Stimulated activated CD8-positive, alpha-beta memory T cell treated with anti-CD3 and anti-CD28 coated beads, Interleukin-2, amount 100 ng/mL, for 1 hour (primary cell): ENCODE measurements at places on chromosomes 2 and 18.

- no peak for DNase-seq
These were observed 2.1 kb downstream of the NABP1 start for GRCh38 chr2:191679818-191680600.

GRCh38 chr2:29763371-29763770, 158.0 kb downstream of the ALK start:
- no peak for DNase-seq

DNA sequence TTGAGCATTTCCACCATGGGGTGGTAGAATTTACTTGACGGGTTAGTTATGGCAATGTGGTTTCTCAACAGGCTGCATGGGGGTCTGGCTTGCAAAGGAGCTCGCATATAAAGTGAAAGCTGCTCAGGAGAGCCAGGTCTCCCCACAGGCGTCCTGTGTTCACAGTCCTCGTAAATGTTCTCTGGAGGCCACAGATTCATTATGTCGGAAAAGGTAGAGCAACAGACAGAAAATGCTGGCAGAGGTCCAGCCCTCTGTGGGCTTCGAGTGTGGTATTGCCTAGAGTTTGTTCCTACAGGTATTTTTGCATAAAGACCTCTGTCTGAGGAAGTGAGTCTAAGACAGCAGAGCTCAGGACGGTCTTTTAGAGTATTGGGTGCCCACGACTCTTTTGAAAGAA, 96.4 kb downstream of the CDCA7 start:
- peak; percentile 5 for DNase-seq

GRCh38 chr2:201182650-201183364, at the start of gene CASP10:
Gene CASP10, plus strand, starts transcription at chr2:201183141. Its CDS starts 2,637 bp downstream, at chr2:201185778.
- no peak for DNase-seq

- DNase-seq = no peak
These were observed at the start of gene MYO7B for GRCh38 chr2:127535422-127535901. Gene MYO7B, plus strand, starts transcription at chr2:127535683. Its CDS starts 24,040 bp downstream, at chr2:127559723.

DNA sequence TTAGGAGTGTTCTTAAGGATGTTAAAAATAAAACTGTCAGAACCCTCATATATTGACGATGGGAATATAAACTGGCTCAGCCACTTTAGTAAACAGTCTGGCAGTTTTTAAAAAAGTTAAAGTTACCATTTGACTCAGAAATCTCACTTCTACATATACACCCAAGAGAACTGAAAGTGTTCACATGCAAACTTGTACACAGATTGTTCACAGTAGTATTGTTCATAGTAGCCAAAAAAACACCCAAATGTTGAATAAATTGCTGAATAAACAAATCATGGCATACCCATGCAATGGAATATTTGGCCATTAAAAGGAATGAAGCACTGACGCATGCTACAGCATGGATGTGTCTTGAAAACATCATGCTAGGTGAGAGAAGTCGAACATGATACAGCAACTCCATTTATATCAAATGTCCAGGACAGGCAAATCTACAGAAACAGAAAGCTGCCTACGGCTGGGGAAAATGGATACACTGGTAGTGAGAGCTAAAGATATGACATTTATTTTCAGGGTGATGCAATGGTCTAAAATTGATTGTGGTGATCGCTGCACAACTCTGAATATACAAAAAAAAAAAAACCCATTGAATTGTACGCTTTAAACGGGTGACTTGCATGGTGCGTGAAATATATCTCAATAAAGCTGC, 10.1 kb downstream of the RPL31 start:
- DNase-seq = no peak

DNA sequence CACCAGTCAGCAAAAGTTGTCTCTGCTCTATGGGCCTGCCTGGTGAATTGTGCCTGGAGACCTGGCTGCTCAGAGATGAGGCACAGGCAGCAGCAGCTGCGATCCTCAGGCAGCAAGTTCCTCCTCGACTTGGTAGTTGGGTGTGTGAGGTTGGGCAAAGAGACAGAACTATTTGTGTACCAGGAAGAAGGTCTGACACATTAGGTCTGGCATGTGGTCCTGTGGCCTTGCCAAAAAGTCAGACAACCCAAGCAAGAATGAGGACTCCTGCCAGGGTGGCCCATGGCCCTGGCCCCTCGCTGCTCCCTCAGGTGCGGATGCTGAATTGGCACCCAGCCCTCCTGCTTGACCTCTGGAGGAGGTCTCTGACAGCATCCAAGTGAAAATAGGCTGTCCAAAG, 192.7 kb downstream of the DYSF start:
- no peak for DNase-seq

GRCh38 chr2:125684932-125685331, 971.0 kb upstream of the GYPC start:
- no peak for DNase-seq

GRCh38 chr2:144630459-144631215, 110.7 kb upstream of the ZEB2 start:
- no peak for DNase-seq

DNA sequence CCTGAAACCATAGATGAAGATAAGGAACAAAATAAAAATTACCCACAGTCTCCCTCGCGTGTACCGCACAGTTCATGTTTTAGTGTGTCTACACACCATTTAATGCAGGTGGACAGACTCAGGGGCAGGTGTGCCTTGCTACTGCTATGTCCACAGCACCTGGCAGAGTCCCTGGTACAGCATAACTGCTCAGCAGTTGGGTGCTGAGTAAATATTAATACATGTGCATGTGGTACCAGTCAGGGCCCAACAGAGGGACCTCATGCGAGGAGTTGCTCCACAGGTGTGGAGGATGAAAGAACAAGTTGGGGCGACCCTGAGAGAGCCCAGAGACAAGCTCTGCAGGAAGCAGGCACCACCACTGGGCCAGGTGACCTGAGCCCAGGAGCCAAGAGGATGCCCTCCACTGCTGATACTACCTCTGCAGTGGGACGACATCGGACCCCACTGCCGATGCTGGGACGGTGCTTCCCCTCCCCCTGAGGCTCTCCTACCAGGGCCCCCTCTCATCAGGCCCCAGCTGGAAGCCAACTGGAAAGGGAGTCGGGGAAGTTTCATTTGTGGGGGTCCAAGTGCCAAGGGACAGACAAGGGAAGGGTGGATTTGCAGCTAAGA, 100.8 kb downstream of the NEDD4L start:
- DNase-seq = no peak

GRCh38 chr2:164599954-164600589, 21.2 kb downstream of the GRB14 start:
- DNase-seq = no peak

- no peak for DNase-seq
These were observed 66.0 kb downstream of the TCF4 start for GRCh38 chr18:55522011-55522410.

- no peak for DNase-seq
These were observed 818.2 kb downstream of the SATB2 start for GRCh38 chr2:198639580-198639979.

GRCh38 chr2:198788676-198789075, 669.1 kb downstream of the SATB2 start:
- DNase-seq = no peak

GRCh38 chr2:236656166-236656565, 86.5 kb downstream of the ACKR3 start:
- no peak for DNase-seq

DNA sequence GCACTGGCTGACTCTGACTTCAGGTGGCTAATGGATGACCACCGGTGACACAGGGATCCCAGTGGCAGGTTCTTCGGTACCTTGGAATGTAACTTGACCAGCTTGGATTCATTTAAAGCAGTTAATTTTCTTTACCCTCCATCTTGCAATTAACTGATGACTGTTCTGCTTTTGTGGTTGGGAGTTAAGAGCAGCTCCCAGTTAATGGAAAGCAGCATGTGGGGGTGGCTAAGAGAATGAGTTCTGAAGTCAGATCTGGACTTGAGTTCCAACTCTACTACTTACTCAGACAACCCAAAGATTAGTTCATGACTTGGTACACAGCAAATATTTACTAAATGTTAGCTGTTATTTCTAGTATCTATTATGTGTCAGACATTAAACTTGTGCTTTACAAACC, 58.5 kb downstream of the FAM228A start:
- DNase-seq = no peak

DNA sequence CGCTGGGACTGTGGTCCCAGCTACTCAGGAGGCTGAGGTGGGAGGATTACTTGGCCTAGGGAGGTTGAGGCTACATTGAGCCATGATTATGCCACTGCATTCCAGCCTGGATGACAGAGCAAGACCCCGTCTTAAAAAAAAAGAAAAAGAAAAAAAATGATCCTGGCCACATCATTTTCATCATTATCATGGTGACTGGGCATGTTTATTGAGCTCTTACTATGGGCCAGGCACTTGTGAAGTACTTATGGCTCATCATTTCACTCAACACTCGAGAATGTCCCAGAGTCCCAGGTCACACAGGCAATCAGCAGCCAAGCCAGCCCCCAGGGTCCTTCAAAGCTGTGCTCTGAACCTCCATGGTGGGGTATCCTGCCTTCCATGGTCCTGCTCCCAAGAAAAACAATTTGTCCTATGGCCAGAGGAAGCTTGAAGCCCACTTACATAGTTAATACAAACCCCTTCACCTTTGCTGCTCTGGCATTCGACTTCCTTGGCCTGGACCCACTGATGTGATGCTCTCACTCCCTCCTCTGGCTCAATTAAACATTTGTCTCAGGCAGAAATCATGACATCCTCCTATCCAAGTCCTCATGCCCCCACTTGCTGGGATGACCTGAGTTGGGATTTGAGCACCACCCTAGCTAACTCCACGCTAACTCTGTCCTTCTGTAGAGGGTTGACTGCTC, 3.8 kb upstream of the CNNM4 start:
- DNase-seq = no peak

DNA sequence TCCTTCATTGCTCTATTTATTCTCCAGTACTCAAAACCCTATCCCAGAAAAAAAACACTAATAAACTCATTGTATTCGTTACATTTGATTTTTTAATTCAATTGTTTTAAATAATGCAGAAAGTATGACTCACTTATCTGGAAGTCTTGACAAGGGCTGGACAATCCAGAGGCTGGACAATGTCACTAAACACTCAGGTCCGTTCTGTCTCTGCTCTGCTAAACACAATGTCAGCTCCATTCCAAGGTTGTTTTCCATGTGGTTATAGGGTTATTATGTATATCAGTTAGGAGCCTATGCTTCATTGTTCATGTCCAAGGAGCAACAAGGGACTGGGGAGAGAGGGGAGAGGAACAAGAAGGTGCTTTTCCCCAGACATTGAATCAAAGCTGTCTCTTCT, 125.5 kb downstream of the IRS1 start:
- no peak for DNase-seq

GRCh38 chr18:58125183-58125582, 81.2 kb downstream of the NEDD4L start:
- DNase-seq = no peak

GRCh38 chr2:221567809-221568208, 4.3 kb downstream of the EPHA4 start:
- no peak for DNase-seq

DNA sequence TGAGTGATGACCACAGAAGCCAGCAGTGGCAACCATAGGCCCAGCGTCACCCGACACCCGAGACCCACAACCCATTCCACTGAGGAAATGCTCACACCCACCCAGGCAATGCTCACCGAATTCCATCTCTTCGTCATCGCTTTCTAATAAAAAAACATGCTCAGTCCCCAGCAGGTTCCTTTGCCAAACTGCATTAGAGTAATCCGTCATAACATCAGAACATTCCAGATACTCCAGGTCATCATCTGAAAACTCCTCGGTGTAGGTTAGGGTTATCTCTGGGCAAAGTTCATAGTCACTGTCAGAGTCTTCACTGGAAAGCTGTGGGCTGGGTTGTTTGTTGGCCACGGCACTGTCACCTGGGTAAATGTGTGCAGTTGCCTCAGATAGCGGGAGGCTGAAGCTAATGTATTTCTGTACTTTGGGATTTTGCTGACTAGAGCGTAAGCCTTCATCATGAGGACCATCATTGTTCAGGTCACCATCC, 49.3 kb downstream of the ALPK2 start:
- DNase-seq = no peak

GRCh38 chr2:13821255-13821880, 811.1 kb upstream of the LRATD1 start:
- no peak for DNase-seq

- DNase-seq = no peak
These were observed 492.7 kb downstream of the IRS1 start for GRCh38 chr2:226306969-226307368.

DNA sequence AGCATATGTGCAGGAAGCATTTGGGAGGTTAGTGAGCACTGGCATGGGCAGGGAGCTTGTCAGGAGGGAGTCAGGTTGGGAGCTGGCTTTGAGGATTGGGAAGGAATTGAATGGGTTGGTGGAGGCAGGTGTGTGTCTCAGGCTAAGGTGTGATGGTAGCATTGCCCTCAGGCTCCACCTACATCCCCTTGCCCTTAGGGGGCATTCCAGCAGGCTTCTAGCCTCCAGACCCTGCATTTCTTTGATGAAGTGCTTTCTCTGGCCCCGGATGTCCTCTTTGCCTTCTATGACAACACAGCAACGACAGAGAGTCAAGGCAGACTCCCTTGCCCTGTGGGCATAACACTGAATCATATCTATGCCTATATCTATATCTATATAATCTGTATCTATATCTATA, 13.5 kb downstream of the RHBDD1 start:
- no peak for DNase-seq

- no peak for DNase-seq
These were observed 44.1 kb upstream of the ACKR3 start for GRCh38 chr2:236525411-236525997.

DNA sequence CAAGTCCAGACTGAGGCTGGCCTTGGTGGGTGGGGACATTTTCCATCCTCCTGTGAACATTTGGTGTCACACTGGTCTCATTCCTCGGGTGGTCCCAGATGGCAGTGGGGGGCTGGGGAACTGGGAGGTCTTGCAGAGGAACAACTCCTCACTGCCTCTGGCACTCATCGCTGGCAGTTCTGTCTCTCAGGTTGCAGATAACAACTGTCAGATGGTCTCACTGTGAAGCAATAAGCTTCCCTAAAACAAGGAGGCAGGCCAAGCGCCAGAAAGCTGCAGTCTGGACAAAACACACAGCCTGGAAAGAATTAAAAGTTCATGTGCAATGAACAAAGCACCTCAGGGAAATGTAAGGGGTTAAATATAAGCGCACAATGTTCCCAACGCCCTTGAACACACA, 78.1 kb downstream of the IRS1 start:
- DNase-seq = no peak

DNA sequence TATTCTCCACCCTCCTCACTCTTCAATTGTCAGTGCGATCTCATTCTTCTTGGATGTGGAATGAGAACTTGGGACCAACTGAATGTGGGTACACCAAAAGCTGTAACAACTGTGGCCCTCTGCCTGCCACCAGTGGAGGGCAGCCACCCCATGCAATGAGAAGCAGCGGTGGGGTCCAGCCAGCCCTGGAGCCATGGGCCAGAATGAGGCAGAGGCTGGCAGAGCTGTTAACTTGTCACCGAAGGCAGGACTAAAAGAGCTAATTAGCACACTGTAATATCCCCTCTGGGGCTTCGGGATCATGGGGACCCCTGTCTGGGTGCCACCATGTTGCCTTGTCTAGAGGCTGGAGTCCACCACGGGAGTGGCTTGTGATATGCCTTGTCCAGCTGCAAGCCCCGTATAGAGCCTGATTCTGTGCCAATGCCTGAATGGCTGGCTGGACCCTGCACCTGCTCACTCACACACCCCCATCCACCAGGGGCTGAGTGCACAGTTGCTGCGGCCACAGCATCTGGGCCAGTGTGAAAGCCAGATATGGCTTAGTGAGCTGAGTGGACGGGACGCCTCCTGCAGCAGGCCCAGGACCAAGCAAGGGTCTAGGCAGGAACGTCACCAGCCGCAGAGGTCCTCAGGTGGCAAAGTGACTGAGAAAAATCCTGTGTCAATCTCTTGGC, 680.5 kb downstream of the DSC3 start:
- DNase-seq = no peak
